ENCODE measurements at places on chromosomes 5 and 9.

- DNase-seq = no peak
Measured at GRCh38 chr5:170338291-170338690, 40.7 kb upstream of the LCP2 start.

DNA sequence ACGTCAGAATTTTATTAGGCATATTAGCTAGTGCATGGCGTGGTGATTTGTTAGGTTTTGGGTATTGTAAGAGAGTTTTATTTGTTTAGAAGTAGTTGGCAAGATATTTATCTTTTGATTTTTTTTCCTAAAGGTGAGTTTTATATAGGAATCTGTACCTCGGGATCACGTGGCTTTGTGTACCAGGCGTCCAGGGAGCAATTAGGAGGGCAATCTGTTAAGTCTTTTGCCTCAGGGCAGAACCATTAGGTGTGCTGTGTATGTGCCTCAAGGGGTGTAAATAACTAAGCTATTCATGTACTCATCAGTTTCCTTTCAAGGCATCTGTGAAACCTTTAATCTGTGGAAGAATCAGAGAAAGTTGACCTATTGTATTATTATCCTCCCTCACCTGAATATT, 39.4 kb downstream of the ZSWIM6 start:
- no peak for DNase-seq

- no peak for DNase-seq
Measured at GRCh38 chr9:119289740-119290433, 79.3 kb downstream of the BRINP1 start.

GRCh38 chr9:124522121-124523098, 15.2 kb upstream of the NR5A1 start:
- no peak for DNase-seq
